ENCODE measurements at places on chromosomes 4 and X. TPM values are rescaled to one million over a fixed set of nuclear protein-coding genes. Genes with fewer than 3 reads are reported as not detected.
A peak's percentile ranks its signal among the peaks of the same experiment; 100 is the strongest.

GRCh38 chr4:134027931-134028330 is 173.7 kb downstream of the PABPC4L start:
- DNase-seq, result no peak

DNA sequence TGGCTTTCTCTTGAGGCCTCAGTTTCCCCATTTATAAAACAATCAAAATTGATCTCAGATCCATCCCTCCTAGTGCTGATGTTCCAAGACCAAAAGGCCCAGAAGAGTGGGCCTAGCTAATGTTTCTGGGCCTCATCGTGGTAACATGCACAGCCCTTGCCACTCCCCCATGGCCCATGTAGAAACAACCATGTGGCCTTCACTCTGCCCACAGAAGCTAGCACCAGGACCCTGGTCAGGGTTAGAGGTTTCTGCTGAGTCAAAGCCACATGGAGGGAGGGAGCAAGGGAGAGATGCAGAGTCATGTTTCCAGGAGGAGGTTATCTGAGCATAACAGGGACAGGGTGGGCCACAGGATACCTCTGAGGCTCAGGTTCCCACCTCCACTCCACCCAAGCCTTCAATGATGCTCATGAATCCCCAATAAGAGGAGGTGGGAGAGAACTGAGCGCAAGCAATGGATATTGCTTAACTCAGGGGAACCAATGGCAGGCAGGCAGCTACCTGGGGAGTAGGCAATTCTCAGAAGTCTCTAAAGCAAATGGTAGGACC is 16.9 kb downstream of the OTUD5 start:
- DNase-seq, result no peak

DNA sequence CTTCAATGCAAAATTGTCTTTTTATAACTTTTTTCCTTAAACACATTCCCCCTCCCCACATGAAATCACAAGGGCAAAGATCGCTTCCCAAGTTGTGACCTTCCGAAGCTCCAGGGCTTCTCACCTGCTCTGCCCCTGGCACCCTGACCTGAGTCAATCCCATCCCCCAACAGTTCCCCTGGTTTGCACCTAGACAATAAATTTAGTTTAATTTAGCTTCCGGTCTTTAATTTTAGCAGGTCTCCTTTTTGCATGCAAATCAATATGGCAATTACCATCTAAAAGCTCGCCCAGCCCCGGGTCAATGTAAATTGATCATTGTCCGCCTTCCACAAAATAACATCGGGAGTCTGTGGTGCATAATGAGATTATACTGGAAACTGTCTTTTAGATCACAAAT is 6.8 kb downstream of the BCOR start:
- DNase-seq, result no peak

The GUCY1A1 gene
- 0.75 TPM for total RNA-seq

DNA sequence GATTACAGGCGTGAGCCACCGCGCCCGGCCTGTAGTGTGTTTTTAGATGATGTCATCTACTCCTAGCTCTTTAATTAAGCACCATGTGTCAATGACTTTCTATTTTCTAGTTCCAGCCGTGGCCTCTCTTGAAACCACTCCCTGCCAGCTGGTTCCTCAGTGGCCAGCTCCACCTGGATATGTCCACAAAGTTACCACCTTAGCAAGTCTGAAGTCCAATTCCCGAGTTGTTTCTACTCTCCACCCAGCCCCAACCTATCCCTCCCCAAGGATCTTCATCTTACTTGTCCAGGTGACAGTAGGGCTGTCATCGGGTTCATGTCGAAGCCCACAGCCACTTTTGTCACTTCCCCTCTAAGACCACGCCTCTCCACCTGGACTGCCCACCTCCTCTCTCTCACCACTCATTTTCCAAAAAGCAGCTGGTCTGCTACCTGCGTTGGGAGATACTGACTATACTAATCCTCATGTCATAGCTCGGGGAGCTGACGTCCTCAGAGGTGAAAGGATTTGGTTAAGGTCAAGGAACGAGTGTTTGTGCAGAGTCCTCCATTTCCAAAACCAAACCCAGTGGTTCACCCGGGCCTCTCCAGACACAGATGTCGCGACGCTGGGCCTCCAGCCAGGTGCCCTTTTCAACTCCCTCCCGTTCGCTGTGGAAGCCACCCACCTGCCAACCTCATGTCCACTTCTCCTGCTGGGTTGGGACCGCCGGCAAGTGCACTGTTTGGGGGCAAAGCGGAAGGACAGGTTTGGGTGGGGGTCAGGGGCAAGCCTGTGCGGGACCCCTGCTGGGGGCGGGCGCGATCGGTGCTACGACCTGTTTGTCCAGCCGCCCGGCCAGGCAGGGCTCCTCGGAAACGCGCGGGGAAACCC is 704 bp downstream of the FAM3A start:
- no peak for DNase-seq

- DNase-seq, result no peak
Measured at GRCh38 chr4:108169664-108170063, 932 bp upstream of the LEF1 start.

The HELT gene
- total RNA-seq, result not detected

GRCh38 chr4:74471264-74471663 is 26.3 kb downstream of the AREG start:
- no peak for DNase-seq

The KIF4A gene
- 58.5 TPM for total RNA-seq

The F8A2 gene
- not detected for total RNA-seq

GRCh38 chr4:4990329-4990728 is 28.9 kb downstream of the CYTL1 start:
- DNase-seq, result no peak

- DNase-seq, result no peak
Measured at GRCh38 chr4:79604152-79604551, 196.1 kb upstream of the GK2 start.

The TMEM156 gene
- not detected for total RNA-seq

The UGT2B15 gene
- total RNA-seq, result not detected

DNA sequence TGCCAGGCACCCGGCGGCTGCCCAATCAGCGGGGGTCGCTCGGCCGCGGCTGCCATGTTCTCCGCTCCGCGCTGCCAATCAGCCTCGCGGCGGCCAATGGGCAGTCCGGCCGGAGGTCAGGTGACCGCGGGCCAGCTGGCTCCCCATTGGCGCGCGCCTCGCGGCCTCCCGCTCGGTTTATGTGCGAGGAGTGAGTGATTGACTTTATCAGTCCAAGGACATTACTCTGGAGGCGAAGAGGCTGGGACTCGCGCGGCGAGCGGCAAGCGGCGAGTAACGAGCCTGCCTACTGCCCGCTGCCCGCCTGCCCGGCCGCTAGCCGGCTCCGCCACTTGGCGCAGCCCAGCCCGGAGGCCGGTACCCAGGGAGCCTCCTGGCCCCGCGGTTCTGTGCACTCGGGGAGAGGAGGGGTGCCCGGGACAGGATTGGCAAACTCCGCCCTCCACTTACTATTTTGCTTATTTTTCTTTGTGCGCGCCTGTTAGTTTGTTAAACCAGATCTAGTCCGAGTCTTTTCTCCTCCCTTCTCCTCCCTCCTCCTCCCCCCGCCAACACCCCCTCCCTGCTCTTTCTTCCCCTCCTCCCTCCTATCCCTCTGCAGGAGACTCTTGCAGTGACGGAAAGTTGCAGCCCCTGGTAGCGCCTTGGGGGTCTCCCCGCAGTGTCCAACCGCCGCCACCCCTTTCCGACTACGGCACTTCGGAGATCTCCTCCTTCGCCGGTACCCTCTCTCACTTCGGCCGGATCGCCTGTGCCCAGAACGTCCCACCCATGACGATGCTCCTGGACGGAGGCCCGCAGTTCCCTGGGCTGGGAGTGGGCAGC is at the start of gene ZIC3:
TSS of gene ZIC3 (plus strand) at position 207 of the 825 bp plus-strand sequence. CDS start at position 772, 565 bp downstream.
- DNase-seq, result peak; percentile 60

DNA sequence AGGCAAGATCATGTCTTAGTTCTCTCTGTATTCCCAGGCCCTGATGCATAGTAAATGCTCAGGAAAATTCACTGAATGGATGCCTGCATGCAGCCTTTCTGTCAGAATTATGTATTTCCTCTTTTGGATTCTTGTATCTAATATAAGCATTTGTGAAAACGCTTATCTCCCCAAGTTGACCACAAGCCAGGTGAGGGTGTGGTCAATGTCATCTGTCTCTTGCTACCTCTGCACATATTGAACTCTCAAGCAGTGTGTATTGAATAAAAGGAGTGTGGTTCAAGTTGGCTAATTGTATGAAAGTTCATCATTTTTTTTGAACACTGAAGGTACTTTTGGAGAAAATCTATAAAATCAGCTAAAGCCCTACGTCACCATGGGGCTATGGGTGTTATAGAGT is 84.3 kb downstream of the CNGA2 start:
- no peak for DNase-seq

Measured in neural crest cell (in vitro differentiated cells).